ENCODE measurements at places on chromosomes 1 and 21. TPM values are rescaled to one million over a fixed set of nuclear protein-coding genes. Genes with fewer than 3 reads are reported as not detected.

The OLIG2 gene
- not detected for total RNA-seq

The RRAGC gene
- 19.3 TPM for total RNA-seq

The RNF186 gene
- total RNA-seq: not detected

The ACTL8 gene
- total RNA-seq: 0.16 TPM

The RGS18 gene
- not detected for total RNA-seq

The TLCD4 gene
- total RNA-seq: 0.16 TPM

The GSTM5 gene
- 13.4 TPM for total RNA-seq

The DNASE2B gene
- 0.09 TPM for total RNA-seq

The LRRC53 gene
- total RNA-seq: not detected

The OR2L13 gene
- not detected for total RNA-seq

The OR6N1 gene
- not detected for total RNA-seq

The PRR9 gene
- not detected for total RNA-seq

The LEMD1 gene
- not detected for total RNA-seq

The RPE65 gene
- not detected for total RNA-seq

The CHI3L1 gene
- total RNA-seq: 1.1 TPM

The ICOSLG gene
- total RNA-seq: 0.16 TPM

The ZYG11A gene
- total RNA-seq: 0.63 TPM

The FCMR gene
- not detected for total RNA-seq

The PGBD2 gene
- 6.4 TPM for total RNA-seq

The OR2M7 gene
- total RNA-seq: not detected

The LENEP gene
- total RNA-seq: not detected

The CNR2 gene
- not detected for total RNA-seq

The ZBTB37 gene
- 5.3 TPM for total RNA-seq

The PRAMEF4 gene
- not detected for total RNA-seq

The CFHR3 gene
- total RNA-seq: not detected

The KRTAP10-11 gene
- not detected for total RNA-seq

The RHD gene
- not detected for total RNA-seq

The TTC24 gene
- total RNA-seq: not detected

The DNAH14 gene
- 15.6 TPM for total RNA-seq

The CA6 gene
- total RNA-seq: not detected

The KRTAP12-2 gene
- not detected for total RNA-seq

The LIN28A gene
- total RNA-seq: under 0.01 TPM

The SLC22A15 gene
- 2.7 TPM for total RNA-seq

The FMO1 gene
- total RNA-seq: 0.16 TPM

The RXFP4 gene
- total RNA-seq: not detected

The SYT2 gene
- under 0.01 TPM for total RNA-seq

The GIPC2 gene
- 0.09 TPM for total RNA-seq

The FAM229A gene
- total RNA-seq: 0.95 TPM

The CCDC181 gene
- 0.34 TPM for total RNA-seq

The FAM72B gene
- 1.7 TPM for total RNA-seq

The CCDC185 gene
- total RNA-seq: not detected

The RBP7 gene
- total RNA-seq: not detected

The MROH9 gene
- total RNA-seq: not detected

The CCDC17 gene
- total RNA-seq: 0.79 TPM

The NTMT2 gene
- total RNA-seq: not detected

The FCGR3A gene
- total RNA-seq: not detected

The TMEM125 gene
- not detected for total RNA-seq

The CR1L gene
- total RNA-seq: not detected

The ELAVL4 gene
- not detected for total RNA-seq

The RNF220 gene
- 32.0 TPM for total RNA-seq

The GBP5 gene
- 0.16 TPM for total RNA-seq

The EDN2 gene
- total RNA-seq: 0.47 TPM

The MIXL1 gene
- total RNA-seq: not detected

Data from bronchial smooth muscle cell (primary cell).